ENCODE measurements at places on chromosomes 3 and 15.
A peak's percentile ranks its signal among the peaks of the same experiment; 100 is the strongest.

- no peak for DNase-seq
Observed at GRCh38 chr3:47225310-47225906, 57.2 kb downstream of the KIF9 start.

DNA sequence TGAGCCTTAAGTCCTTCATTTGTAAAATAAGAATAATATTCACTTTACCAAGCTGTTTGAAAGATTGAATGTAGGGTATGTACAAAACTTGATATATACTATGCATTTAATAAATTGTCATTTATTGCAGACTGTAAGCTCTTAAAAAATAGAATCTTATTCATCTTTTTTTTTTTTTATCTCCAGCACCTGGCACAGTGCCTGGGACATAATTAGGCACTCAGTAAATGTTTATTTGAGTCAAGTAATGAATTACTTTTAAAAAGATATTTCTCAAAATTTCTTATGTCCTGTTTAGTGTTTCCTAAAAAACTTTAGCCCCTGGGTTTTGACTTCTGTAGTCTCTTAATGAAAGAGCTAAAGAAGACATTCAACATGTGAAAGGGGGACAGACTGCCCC, 71.7 kb downstream of the TOP2B start:
- DNase-seq, result no peak

- DNase-seq, result no peak
Observed at GRCh38 chr3:124206225-124207055, 214.5 kb upstream of the ROPN1 start.

DNA sequence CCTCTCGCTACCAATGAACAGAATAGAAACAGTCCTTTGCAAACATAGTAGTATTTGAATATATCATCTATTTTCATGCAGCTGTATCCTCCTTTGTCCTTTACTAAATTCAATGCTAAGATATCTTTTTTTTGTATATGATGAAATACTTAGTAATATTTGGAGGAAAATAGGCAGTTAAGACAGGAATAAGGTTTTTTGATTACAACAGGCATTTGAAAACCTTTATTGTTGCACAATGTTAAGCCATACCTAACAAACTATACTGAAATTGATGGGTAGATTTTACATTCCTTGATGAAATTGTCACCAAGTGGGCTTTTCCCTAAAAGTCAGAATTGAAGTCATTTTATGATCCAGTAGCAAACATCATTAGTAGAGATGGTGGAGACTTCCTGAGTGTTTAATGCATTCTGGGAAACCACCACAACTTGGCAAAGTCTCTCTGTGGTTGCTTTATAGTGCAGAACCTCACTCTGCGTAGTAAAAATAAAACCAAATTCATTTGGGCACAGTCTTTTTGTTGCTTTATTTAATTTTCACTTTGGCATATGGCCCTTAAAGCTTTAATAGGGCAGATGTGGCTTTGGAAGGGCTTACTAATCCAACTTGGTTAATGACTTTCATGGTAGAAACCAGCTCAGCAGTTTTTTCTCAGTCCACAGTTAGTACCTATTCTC, 216.0 kb downstream of the DIPK2A start:
- peak; percentile 10 for DNase-seq

- no peak for DNase-seq
Observed at GRCh38 chr3:6120786-6121185, 740.1 kb upstream of the GRM7 start.

DNA sequence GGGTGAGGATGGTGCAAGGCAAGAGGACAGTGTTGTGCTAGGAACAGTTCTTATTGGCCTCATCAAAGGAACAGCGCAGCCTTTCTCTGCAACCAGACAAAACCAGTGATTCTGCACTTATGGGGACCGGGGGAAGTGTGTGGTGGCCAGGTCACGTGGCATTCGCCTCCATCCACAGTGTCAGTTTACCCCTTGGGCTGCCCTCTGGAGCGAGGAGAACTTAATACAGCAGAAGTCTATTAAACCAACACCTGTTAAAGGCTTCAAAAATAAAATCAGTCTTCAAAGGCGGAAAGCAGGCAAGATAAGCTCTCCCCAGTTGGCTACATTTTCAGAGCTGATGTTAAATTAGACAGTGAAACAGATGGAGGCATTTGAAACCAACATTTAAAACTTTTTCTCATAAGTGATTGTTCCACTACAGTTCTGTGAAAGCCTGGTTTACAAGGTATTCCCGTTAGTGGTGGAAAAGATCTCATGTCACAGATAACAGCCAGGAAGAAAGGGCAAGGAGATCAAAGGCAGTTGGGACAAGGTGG, 75.2 kb downstream of the LRIG1 start:
- no peak for DNase-seq

Measured in activated naive CD4-positive, alpha-beta T cell treated with anti-CD3 and anti-CD28 coated beads for 36 hours (primary cell).